ENCODE measurements at places on chromosomes 11 and 22.

DNA sequence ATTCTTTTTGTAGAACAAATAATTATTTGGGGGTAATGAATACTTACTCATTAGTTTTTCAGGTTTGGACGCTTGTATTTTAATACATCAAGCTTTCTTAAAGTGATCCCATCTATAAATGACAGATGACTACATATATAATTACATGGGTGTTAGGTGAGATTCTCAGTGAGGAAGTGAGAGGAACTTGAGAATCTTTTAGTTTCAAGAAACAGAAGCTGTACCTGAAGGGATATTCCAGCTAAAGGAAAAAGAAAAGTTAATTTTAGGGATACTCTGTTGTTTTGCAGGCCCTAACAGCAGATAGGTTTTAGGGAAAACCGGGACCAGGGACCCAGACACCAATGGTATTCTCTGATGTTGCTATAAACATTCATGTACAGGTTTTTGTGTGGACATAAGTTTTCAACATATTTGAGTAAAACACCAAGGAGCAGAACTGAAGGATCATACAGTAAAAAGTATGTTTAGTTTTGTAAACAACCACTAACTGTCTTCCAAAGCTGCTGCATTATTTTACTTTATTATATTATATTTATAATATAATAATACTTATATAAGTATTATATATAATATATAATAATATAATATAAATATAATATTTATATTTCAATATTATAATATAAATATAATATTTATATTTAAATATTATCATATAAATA, 24.1 kb upstream of the PHOX2A start:
- DNase-seq: no peak

DNA sequence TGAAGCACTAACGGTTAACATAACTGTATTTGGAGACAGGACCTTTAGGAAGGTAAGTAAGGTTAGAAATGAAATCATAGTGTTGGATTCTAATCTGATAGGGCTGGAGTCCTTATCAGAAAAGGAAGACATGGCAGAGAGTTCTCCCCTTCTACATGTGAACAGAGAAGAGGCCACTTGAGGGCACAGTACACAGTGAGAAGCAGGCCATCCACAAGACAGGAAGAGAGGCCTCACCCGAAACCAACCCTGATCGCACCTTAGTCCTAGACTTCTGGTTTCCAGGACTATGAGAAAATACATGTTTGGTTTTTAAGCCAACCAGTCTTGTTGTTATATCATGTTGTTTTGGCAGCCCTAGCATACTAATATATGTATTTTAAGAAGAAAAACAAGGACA, 170.0 kb downstream of the LRRC4C start:
- DNase-seq: no peak

- DNase-seq: no peak
Observed at GRCh38 chr11:120828847-120829246, 195.1 kb upstream of the TBCEL start.

- no peak for DNase-seq
Observed at GRCh38 chr22:21003782-21004181, 1.9 kb upstream of the THAP7 start.

DNA sequence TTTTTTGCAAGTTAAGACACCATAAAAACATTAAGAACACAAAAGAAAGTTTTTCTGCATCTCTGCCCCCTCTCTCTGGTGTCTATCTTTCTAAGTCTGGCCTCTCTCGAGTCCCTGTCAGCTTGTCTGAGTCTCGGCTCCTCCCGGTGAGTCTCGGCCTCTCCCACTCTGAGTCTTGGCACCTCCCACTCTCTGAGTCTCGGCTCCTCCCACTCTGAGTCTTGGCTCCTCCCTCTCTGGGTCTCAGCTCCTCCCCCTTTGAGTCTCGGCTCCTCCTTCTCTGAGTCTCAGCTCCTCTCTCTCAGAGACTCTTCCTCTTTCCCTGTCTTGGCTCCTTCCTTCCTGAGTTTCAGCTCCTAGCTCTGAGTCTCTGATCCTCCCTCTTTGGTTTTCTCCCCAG, 72.5 kb upstream of the AMPD3 start:
- DNase-seq: no peak

GRCh38 chr11:117374316-117375055, 46.8 kb downstream of the CEP164 start:
- no peak for DNase-seq

DNA sequence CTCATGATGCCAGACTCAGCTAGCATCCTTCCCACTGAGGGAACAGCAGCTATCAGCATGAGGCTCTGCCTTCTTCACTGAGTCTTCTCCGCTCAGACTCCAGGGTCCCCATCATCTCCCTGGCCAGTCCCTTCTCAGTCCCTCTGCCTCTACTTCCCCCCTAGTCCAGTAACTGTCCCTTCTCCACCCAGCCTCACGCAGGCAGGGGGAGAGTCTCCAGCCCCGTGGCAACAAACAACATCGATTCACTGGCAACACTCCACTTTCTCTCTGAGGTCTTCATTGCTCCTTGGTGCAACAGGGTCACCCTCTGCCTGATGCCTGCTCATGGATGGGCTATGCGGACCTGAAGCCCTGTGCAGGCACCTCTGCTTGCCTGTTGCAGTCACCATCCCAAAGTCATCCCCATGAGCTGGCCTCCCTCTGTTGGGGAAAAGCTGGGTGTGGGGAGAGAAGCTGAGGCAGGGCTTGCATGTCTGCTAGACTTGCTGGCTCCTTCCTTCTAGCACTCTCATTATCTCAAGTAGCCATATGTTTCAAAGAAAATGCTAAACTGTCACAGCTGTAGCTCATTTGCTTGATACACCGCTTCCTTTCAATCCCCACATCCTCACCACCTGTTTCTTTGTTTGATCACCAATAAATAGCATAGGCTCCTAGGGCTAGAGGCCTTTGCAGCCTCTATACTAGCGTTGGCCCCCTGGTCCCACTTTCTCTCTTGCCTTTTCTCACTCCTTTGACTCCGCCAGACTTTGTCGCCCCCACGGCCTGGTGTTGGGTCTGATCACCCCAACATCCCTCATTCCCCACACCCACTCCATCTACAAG, 4.3 kb upstream of the BCR start:
- DNase-seq: no peak
